ENCODE measurements at places on chromosomes 7 and 10.

DNA sequence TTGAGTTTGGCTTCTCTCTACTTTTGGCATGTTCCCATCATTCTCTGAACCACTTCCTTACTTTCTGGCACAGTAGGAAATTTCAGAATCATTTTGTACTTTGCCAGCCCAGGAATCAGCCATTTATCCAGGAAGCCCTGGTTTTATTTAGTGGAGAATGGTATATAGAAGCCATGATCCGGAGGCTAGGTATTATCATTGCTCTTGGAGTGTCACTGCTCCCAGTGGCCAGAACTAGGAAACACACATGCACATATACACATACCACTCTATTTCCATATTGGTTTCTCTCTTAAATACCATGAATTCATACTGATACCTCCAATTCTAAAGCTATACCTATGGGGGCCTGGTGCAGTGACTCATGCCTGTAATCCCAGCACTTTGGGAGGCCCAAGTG, 36.3 kb downstream of the SUFU start:
- no peak for DNase-seq

DNA sequence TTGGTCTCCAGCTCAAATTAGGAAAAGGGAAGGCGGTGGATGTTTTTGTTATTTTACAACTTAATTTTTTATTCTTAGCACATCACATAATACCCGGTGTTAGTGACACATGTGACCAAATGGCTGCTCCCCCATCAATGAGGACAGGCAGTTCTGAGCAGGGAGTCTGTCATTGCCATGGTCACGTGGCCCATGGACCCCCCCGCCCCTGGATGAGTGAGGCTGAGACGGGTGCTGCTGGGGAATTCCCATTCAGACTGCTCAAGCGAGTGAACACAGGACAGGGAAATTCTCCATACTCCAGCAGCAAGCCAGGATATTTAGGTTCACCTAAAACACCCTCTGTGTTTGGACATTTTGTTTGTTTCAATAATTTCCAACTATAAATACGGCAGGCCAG, 34.7 kb upstream of the SLC35B4 start:
- DNase-seq, result no peak

DNA sequence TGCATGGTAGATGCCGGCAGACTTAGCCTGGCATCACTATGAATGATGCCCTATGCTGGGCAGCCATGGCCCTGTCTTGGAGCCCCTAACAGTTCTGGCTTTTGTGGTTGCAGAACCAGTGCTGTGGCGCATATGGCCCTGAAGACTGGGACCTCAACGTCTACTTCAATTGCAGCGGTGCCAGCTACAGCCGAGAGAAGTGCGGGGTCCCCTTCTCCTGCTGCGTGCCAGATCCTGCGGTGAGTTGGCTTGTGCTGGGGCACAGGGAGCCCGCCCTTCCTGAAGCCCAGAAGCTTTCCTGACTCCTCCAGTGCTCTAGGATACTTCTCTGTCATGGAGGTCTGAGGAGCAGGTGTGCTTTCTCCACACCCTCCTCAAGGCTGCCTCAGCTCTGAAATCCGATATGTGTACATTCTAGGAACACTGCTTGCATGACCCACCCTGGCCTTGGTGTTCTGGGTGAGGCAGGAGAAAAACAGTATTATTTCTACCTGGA, 25.6 kb upstream of the SH2D4B start:
- no peak for DNase-seq

DNA sequence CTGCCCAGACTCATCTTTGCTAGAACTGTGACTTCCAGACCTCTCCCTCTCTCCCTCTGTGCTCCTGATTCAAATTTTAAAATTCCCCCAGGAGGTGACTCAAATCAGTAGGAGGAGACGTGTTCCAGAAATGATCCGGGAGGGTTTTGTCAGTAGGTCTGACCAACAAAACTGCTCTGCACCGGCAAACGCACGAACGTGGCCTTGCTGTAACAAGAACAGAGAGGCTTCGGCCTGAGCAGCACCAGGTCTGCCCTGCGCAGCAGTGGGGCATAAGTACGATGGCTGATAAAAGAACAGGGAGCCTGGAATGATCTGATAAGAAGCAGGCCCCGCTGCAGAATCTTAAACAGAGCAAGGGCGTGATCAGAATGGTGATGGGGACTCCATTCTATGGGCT, 152.7 kb upstream of the AUTS2 start:
- DNase-seq, result no peak

DNA sequence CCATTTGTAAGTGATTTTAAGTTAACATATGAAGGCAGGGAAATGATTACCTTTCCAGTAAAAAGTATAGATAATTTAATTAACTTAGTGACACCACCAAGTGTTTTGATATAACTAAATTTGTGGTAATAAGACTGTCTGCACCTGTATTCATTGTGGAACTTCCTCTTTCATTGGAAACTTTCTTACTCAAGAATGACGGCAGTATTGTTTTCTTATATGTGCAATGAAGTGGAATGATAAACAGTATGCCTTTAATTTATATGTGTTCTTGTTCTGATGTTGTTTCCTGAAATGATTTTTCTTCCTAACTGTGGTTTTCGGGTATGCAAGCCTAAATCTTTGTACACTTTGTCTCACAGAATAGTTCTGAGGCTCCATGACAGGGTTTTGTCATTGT, 46.4 kb downstream of the CASD1 start:
- DNase-seq, result no peak

DNA sequence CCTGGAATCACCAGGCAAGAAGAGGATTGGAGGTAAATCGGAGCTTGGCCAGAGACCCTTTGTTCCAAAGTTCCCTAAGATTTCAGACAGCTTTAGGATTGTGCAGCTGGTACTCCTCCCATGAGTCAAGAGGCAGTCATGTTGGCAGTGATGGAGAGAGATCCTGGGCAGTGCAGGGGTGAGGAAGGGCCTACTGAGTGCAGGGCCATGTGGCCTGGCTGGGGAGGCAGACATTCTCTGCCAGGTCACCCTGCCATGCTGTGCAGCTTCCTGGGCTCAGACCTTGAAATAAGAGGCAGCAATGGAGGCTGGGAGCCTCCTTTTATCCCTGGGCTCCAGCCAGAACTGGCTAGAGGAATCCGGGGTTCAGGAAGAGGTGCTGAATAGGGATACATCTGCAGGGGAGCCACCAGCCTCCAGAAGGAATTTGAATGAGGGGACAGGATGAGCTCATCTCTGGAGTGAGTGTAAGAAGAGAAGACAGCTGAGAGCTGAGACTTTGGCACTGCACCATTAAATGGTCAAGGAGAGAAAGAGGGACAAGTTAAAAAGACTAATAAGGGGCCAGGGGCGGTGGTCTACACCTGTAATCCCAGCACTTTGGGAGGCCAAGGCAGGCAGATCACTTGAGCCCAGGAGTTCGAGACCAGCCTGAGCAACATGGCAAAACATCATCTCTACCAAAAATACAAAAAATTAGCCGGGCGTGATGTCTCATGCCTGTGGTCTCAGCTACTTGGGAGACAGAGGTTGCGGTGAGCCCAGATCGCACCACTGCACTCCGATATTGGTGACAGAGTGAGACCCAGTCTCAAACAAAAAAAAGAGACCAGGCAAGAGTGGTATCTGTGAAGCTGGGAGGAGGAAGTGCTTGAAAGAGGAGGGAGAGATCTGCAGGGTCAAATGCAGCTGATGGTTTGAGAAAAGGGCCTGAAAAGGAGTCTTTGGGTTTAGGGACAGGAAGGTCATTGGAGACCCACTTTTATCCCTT, 12.0 kb downstream of the SFTPD start:
- no peak for DNase-seq

DNA sequence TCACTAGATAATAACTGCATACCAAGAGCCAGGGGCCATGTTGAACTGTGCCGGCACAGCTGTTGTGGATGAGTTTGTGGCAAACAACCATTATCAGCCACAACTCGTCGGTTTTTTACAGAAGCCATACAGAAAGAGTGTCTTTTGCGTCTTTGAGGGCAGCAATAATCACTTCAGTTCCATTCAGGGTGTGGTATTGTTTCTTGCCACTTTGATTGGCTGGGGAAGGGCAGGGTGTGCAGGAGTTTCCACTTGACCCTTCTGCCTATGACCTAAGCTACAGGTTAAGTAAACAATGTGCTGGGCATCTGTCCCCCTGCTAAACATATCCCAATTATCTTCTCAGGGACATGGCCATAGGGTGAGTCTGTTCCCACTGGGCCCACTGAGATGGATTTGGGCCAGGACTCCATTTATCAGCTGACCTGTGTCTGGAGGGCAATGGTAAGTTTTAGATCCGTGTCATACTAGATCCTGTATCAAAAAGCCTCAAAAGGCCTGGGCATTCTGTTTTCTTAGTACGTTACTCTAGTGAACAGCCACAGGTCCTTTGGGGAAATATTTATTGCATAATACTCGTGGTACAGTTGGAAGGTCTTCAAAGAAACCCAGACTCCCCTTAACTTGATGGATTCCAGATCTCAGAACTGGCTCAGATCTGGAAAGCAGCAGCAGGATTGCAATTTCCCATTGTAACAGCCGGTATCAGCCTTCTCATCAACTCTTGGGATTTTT, 15.9 kb downstream of the ZNF3 start:
- no peak for DNase-seq

- no peak for DNase-seq
Measured at GRCh38 chr7:108278776-108279175, 148.6 kb upstream of the LAMB4 start.

DNA sequence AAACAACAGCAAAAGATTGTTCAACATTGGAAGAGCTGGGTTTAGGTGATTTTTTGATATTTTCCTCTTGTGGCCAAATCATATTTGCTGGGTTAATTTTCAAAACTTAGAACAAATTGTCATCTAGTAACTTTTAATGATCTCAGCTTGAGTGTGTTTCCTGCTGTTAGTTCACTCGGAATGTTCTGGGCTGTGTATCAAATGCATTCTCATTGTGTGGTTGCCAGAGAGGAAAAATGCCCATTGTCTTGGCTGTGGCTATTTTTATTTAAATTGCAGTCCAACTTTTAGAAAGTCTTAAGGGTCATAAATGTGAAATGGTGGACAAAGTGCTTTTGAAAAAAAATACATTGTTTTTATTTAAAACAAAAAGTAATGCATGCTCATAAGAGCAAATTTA, 542.0 kb downstream of the TNS3 start:
- no peak for DNase-seq

GRCh38 chr7:125654076-125654475, 724.5 kb upstream of the POT1 start:
- no peak for DNase-seq

- no peak for DNase-seq
Measured at GRCh38 chr7:55377162-55377817, 12.2 kb downstream of the LANCL2 start.

- no peak for DNase-seq
Measured at GRCh38 chr7:130821864-130822263, 87.9 kb upstream of the KLF14 start.

DNA sequence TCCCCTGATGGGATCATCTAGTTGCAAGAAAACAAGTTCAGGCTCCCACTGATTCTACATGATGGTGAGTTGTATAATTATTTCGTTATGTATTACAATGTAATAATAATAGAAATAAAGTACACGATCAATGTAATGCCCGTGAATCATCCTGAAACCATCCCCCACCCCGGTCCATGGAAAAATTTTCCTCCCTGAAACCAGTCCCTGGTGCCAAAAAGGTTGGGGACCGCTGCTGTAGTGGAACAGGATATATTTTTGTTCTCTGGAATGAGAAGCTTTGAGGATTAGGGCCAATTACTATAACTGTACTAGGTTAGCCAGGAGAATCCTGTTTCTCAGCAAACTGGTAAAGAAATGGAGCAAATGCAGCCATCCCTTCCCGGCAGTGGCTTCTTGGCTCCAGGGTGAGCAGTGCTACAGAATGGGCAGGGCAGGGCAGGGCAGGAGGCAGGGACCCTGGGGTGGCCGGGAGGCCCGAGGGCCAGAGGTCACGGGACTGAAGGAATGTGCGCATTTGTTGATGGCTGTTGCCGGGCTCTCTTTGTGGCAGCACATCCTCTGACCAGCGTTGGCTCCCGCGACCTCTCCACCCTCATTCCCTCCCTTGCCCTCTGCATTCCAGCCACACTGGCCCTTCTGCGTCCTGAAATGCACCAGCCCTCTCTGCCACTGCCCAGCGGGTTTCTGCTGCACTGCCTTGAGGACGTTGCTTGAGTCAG, 162.3 kb upstream of the NPS start:
- no peak for DNase-seq

DNA sequence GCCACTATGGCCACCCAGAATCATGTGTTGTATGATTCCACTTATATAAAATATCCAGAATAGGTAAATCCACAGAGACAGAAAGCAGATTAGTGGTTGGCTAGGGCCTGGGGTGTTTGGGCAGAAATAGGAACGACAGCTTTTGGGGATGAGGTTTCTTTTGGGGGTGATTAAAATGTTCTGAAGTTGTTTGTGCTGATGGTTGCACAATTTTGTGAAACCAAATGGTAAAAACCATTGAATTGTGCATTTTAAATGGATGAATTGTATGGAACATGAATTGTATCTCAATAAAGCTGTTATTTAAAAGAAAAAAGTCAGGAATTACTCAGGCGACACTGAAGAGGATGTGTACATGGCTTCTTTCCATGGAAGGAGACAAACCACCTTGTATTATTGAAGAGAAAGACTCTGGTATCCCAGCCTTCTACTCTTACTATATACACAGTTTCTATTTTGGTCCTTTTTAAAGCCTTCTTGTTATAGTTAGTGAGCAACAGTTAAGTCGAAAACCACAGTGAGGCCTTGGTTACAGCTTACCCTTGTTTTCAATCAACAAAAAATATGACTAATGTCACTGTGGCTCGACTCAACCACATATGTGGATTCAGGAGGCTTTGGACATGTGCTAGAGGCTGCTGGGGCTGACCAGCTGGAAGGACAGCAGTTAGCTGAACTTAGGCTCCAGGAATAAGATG, 57.1 kb upstream of the KMT2E start:
- no peak for DNase-seq

DNA sequence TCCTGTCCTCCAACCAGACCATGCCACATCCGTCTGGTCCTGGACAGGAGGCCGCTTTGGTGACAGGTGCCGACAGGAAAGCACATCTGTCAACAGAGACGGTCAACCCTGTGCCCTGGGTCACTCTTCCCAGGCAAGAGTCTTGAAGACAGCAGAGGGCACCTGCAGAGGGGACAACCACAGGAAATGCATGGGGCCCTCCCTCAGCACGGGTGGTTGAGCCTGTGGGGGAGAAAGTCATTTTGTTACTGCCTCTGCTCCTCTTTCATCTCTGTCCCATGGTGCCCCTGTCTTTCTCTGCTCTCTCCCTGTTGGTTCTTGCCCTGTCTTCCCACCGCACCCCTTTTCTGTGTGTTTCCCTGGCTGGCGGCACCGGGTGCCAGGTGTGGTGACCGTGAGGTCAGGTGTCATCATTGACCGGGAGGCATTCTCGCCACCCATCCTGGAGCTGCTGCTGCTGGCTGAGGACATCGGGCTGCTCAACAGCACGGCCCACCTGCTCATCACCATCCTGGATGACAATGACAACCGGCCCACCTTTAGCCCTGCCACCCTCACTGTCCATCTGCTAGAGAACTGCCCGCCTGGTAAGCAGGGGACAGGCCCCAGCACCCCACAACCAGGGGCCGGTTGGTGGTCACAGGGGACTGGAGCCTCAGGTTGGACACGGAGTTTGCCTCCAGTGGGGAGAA, 17.6 kb upstream of the VSIR start:
- DNase-seq, result no peak

GRCh38 chr10:14560274-14560673, 214.4 kb downstream of the FAM107B start:
- DNase-seq, result no peak

GRCh38 chr7:2048531-2048930, 184.2 kb downstream of the MAD1L1 start:
- DNase-seq, result no peak

GRCh38 chr7:121026159-121026558, 37.6 kb downstream of the CPED1 start:
- no peak for DNase-seq

- DNase-seq, result no peak
Measured at GRCh38 chr7:91343420-91343960, 79.3 kb downstream of the FZD1 start.

All from hypothalamus (tissue), 51 donors.